Osteoblast (primary cell): ENCODE measurements at places on chromosomes 7 and 10. TPM values are rescaled to one million over a fixed set of nuclear protein-coding genes. Genes with fewer than 3 reads are reported as not detected.

GRCh38 chr10:14751921-14752320 lies 22.8 kb downstream of the FAM107B start:
- DNase-seq = peak; percentile 71

DNA sequence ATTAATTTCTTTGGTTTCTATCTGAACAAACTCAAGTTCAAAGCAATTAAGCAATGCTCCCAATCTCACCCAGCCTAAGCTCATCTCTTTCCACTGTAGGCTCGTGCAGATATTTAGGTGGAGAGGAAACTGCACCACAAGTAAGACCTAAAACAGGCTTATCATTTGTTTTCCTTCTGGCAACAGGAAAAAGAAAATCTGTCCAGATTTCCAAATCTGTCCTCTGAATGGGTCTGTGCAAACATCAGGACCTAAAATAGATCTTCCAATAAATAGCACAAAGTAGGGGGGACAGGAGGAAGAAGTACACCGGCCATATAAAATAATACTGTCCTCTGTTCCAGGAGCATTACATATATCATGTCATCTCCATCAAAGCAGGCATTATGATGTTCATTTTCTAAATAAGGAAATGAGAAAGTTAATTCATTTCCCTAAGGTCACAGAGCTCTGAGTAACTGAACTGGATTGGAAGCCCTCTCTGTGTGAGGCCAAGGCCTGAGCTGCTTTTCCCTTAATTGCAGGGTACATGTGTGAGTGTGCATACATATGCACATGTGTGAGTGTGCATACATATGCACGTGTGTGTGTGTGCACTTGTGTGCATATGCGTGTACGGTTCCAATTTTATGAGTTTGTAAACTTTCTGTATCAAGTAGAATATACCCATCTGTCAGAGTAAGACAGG lies 92.8 kb upstream of the PARD3 start:
- DNase-seq = peak; percentile 62

GRCh38 chr7:111860248-111860647 lies 298.0 kb upstream of the IMMP2L start:
- DNase-seq = no peak

DNA sequence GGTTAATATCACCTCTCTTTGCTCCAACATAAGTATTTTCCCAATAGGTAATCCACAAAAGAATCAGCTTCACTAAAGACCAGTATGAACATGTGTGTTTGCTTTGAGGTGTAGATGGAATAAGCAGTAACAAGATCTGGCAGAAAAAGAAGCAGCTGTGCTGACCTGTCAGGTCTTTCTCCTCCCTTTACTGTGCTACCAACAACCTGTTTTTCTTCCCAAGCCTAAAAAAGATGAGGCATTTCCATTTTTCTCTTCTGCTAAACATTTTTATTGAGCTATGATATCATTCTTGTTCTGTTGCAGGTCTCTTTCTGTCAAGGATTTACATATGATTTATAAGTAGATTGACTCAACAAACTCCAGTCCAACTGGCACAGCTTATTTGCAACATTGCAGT lies 315.2 kb upstream of the GLI3 start:
- DNase-seq = no peak

DNA sequence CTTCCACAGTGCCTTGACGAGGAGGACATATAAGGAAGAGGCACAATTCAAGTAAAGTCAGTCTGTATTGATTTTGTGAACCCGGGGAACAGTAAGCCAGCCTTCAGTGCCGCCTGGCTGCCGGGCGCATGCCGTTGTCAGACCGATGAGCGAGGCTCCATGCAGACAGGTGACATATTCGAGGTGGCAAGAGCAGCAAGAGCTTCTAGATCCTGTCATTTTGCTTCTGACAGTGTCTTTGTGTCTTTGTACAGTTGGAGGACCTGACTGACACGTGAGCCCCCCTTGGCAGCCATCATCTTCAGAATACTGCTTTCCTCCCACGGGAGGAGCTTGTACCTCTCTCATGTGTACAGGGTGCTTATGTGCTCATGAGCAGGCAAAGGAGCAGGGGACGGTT lies 387.5 kb upstream of the GALNT17 start:
- no peak for DNase-seq

DNA sequence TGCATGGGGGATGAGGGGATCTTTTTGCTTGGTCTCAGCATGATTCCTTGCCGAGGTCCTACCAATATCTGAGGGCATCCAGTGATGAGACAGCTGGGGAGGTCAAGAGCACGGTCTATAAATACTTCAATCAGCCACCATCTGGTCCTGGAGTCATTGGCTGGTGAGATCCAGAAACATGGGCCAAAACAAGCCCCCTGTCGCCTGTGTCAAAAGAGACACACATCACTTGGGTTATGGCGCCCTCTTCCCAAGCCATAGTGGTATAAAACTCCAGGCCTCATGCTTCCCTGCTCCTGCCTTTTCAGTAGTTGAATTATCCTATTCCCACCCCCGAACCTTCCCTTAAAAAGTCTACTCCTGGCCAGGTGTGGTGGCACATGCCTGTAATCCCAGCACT lies 60.9 kb downstream of the SLC35B4 start:
- DNase-seq = no peak

GRCh38 chr7:140048138-140048537 lies 14.6 kb downstream of the PARP12 start:
- DNase-seq = no peak

- no peak for DNase-seq
Measured at GRCh38 chr7:142668495-142668894, 80.8 kb upstream of the PRSS1 start.

ANXA8 gene
- 0.59 and 0.72 TPM in 2 replicates for total RNA-seq

CLDN15 gene
- 3.3 and 4.1 TPM in 2 replicates for total RNA-seq

NRP1 gene
- total RNA-seq = 173 and 200 TPM in 2 replicates

PLEKHS1 gene
- under 0.01 TPM in 1 of 2 replicates, not detected in the other for total RNA-seq

METTL27 gene
- total RNA-seq = 8.7 and 8.8 TPM in 2 replicates

GRCh38 chr10:92328993-92329392 lies 38.0 kb downstream of the MARCHF5 start:
- DNase-seq = no peak

- peak; percentile 79 for DNase-seq
Measured at GRCh38 chr7:149286811-149287400, 24.9 kb downstream of the ZNF783 start.

ZNF853 gene
- under 0.01 TPM in 2 replicates for total RNA-seq

GRCh38 chr7:89761173-89761572 lies 393.1 kb upstream of the STEAP1 start:
- DNase-seq = no peak

ADAM8 gene
- total RNA-seq = 1.2 and 2.2 TPM in 2 replicates

LIPM gene
- total RNA-seq = not detected in 2 replicates

GRCh38 chr10:89090756-89091445 lies 100.3 kb downstream of the FAS start:
- DNase-seq = no peak

DNA sequence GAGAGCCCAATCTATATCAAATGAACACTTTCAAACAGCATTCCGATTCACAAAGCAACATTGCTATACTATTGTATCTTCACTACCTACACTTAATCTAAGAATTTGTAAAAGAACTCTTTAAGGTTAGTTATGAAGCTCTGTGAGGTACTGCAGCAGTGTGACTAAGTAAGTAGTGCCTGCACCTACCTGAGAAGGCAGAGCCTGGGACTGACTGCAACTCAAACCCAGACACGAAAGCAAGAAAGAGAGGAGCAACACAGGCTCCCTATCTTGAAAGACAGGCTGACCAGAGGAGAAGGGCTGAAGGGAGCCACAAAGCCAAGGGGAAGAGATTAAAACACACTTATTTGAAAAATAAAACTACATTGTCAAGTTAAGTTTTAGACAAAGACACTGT lies 160.1 kb downstream of the GLI3 start:
- DNase-seq = no peak

- no peak for DNase-seq
Measured at GRCh38 chr10:31855033-31855432, 73.6 kb downstream of the ARHGAP12 start.

DNA sequence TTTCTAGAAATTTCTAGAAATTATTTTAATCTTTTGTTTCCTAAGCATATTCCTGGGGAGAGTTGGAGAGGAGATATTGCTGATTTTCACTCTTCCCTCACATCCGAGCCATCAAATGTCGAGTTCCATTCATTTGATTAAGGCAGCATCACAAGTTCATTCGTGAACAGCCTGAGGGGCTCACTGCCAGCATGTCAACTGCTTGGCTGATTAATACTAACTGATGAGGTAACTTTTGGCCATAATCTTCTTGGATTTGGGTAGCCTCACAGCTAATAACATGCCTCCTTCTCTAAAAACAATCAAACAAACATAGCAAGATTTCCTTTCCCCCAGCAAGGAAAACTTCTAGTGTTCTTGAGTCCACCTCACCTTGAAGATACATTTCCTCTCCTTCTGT lies 87.1 kb upstream of the AFAP1L2 start:
- no peak for DNase-seq

PPP1R3A gene
- not detected in 2 replicates for total RNA-seq

DNA sequence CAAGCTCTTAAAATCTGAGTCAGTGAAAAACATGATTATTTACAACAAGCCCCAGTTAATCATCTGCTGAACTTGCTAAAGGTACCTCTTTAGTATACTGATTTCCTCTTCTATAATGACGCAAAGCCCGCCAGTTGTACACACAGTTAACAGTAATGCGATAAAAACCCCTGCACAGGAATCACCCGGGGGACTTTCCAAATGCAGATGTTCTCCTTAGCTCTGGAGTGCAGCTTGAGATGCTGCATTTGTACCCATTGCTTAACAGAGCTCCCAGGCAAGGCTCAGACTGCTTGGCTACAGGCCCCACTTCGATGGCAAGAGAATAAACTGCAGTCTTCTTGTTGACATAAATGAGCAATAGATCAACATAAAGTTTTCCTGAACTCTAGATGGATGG lies 279.6 kb upstream of the HGF start:
- no peak for DNase-seq

GRCh38 chr10:14873090-14873760 lies 5.4 kb upstream of the SUV39H2 start:
- peak; percentile 85 for DNase-seq

- no peak for DNase-seq
Measured at GRCh38 chr7:134865001-134865845, 85.8 kb downstream of the CALD1 start.

DNA sequence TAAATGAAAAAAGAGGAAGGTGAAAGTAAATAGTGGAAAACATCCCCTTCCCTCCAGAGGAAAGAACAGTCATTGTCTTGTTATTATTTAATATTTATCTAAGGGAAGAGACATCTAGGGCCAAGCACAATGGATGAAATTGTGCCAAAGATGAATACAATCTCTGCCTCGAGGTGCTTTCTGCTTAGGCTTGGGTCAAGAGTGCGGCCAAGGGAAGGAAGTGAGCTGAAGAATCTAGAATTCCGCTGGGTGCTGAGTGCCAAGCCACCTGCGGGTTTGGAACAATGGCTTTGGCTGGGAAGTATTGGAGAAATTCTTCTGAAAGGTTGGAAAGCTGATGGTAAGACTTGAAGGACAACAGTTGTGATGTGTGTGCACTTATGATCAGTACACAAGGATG lies 531.3 kb upstream of the FZD8 start:
- no peak for DNase-seq

DNA sequence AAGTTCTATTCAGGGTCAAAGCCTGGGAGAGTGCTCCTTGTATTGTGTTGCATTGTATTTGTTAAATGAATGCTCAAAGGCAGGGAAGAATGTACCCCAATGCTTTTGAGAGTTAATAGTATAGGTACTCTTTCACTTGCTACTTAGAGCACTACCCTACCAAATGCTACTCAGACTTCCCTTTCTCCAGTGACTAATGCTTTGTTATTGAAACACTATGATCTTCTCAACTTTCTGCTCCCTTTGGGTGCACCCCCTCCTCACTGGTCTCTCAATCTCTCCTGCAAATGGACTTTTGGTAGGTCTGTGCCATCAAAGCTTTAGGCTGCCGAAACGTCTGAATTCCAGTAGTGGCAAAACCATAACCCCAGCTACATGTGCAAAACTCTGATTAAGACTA lies 177.7 kb upstream of the AHR start:
- no peak for DNase-seq

- DNase-seq = no peak
Measured at GRCh38 chr7:141369422-141369821, 181.8 kb upstream of the AGK start.

GRCh38 chr10:106825576-106826364 lies 338.7 kb downstream of the SORCS1 start:
- no peak for DNase-seq

DNA sequence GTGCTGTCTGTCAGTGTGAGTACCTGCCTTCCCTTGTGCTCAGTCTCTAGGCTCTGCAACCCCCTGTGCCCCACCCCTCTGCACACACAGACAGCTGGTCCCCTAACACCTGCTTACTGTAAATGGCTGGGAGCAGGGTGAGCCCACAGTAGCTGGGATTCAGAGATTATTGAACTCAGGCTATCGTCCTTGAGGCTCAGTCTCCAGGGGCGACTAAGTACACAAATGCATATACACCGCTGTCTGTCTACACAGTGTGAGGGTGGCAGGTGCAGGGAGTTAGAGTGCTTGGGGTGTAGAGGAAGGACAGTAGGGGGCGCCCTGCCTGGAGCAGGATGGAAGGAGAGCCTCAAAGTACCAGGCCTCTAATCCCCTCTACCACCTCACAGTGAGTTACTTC lies 12.9 kb downstream of the UPP1 start:
- no peak for DNase-seq

ANKRD1 gene
- total RNA-seq = 27.7 and 52.1 TPM in 2 replicates

DNA sequence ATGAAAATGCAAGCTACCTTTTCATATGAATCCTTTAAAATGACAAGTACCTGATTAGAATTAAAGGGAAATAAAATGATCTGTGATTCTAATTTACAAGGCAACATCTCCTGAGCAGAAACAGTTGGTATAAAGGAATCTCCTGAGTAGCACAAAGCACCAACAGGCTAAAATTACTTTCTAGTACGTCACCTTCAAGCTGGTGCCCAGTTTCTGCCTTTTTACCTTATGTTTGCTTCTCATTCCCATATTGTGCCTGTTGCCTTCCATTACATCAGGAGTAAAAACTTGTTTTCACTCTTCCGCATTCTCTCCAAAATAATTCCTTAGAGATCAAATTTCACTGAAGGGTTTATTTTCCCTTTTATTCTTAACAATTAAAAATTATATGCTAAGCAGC lies 587.1 kb upstream of the KCND2 start:
- DNase-seq = no peak

DNA sequence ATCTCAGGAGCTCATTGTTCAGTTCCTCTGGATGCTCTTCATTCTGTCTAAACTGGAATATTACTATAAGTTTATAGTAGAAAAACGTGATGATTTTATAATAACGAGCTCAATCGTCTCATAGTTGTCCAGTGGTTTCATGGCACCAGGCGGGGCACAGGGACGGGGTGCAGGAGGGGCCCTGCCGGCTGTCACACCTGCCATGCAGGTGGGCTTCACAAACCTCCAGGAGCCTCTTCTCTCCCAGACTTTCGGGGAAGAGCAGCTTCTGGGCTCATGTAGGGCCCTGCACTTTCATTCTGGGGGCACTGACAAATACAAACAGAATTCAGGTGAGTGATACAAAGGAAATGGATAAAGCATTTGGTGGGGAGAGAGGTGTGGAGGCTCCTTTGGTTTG lies 146.9 kb upstream of the KLF6 start:
- no peak for DNase-seq
